Urothelium cell line (cell line): ENCODE measurements at places on chromosomes 11 and 22.
A peak's percentile ranks its signal among the peaks of the same experiment; 100 is the strongest.

- no peak for DNase-seq
These were observed 251.3 kb downstream of the SBF2 start for GRCh38 chr11:10042699-10043098.

GRCh38 chr11:44853666-44854065 lies 97.0 kb downstream of the TP53I11 start:
- no peak for DNase-seq

- peak; percentile 25 for DNase-seq
These were observed 6.5 kb downstream of the MSANTD2 start for GRCh38 chr11:124793466-124794278.

DNA sequence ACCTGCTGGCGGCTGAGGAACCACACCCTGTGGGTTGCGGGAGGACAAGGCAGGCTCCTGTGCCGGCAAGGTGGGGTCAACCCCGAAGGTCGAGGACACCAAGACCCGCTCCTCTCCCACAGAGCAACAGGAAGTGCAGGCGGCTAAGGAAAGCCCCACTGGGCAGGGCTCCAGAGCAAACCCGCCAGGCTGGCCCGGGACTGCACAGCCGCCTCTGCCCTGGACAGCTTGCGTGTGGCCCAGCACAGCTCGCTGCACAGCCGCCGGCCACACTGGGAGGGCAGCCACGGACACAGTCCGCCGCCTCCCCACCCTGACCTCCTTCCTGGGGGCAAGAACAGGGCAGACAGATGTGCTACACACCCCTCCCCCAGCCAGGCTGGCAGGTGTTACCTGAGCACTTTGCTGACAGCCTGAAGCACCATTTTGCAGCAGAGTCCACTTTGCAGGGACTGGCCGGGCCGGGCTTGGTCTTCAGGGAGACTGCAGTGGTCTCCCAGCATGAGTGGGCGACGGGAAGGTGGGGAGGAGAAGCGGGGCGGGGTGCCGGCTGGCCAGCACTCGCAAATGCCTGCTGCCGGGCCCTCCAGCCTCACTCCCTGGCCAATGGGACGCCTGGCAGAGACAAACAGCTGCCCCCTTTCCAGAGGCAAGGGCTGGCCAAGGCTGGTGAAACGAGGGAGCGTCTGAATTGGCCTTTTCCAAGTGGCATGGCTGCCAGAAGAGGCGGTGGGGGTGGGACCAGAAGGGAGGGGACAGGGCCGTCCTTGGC lies at the start of gene MOB2:
Gene MOB2, minus strand, starts transcription at position 726 of the 772 bp plus-strand sequence. Its CDS starts 223 bp downstream, at position 503.
- DNase-seq, result no peak

DNA sequence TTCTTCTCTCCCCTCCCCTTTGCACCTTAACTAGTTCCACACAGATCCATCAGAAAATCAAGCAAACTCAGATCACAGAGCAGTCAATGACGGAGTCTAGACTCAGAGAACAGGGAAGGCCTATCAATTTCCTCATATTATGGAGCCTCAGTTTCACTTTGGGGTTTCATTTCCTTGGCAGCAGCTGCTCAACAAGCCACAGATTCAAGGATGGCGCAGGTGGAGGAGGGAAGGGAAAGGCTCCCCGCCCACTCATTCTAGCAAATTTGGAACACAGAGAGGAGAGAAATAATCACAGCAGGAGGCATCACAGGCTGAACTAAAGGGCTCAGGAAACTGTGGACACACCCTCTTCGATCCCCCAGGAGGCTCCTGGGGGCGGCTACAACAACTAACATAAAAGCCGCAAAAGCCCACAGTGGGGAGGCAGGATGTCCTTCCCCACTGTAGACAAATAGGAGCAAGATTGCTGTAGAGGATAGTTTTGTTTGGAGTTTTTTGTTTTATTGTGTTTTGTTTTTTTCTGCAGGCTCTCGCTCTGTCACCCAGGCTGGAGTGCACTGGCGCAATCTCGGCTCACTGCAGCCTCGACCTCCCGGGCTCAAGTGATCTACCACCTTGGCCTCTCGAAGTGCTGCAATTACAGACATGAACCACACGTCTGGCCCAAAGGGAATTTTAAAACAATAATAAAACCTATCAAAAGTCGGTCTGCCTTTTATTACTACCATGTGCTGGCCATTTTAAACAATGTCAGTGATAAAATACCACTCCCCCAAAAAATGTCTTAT lies 3.4 kb downstream of the PLAAT3 start:
- DNase-seq, result no peak

DNA sequence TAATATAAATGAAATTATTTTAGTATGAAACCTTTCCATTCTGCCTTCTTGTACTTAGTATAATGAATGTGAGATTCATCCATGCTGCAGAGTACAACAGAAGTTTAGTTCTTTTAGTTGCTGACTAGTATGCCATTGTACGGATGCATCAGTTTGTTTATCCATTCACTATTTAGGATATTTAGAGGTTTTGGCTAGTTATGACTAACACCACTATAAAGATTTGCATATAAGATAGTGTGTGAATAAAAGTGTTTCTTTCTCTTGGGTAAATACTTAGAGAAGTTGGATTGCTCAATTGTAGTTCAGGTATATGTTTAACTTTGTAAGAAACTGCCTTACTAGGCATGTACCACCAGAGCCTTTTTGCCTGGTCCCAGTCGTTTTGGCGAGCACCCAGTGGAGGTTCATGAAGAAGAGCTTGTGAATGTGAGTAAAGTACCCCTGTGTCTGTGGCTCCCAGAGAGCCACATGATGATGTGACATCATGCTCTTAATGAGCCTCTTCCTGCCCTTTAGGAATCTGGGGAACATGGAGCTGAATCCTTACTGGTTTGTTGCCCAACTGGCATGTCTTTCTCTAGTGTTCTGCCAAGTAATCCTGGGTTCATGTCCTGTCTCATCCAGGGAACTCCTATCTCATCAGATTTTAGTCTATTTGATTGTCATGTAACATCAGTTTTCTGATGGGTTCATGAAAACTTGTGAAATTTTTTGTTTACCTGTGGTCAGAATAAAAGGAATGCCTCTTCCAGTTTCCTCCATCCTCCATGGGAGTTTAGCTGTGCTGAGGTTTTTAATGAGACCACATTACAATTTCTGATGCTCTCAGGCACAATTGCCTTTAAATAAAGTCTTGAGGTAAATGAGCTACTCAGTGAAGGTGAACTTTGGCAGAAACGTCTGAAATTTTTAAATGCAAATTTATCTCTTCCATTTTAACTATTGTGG lies 234.8 kb downstream of the CASP12 start:
- peak; percentile 5 for DNase-seq

- DNase-seq, result no peak
These were observed 47.8 kb upstream of the A4GALT start for GRCh38 chr22:42768385-42769035.

- no peak for DNase-seq
These were observed 125.2 kb upstream of the SYT13 start for GRCh38 chr11:45411228-45411946.

DNA sequence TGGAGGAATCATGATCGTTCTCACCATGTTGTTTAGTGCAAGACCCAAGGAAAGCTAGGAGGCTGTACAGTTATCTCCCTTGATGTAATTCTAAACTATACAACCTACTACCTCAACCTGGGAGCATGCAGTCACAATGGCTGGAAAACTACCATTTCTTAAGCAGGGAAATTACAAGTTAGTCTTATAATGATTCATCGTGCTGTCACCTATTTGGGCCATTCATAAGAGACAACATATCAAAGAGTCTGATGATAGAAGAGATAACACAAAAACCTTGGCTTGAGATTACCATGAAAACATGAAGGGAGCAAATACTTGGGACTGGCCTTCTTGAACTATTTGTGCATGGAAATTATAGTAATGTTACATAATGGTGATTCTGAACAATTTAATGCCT lies 30.5 kb upstream of the BLID start:
- DNase-seq, result no peak

GRCh38 chr11:80929031-80929805 lies 1488.4 kb upstream of the TENM4 start:
- DNase-seq, result no peak

DNA sequence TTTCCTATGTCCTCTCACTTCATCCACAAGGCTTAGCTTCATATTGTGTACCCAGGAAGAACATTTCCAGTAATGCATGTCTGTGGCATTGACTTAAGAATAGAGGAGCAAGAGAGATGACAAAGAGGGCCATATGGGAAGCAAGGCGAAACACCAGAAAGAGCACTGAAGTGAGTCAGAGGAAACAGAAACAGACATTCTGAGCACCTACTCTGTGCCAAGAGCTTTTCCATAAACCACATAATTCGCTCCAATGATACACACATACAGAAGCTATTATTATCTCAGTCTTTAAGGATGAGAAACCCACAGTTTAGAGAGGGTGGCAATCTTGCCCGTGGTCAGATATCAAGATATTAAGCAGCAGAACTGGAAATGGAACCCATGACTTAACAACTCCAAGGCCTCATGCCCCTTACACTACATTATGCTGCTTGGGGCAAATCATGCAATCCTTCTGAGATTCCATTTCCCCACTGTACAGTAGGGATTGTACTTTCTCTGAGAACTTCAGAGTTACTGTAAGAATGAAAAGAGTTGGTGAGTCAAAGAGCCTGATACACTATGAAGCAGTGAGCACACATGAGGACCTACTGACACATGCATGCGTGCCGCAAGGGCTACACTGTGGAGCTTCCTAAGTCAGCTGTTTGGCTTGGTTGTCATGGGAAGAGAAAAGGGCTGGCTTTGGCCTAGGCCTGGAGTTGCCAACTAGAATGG lies 126.6 kb downstream of the KCNC1 start:
- DNase-seq, result no peak

GRCh38 chr22:34805771-34806170 lies 260.2 kb upstream of the ISX start:
- DNase-seq, result no peak

DNA sequence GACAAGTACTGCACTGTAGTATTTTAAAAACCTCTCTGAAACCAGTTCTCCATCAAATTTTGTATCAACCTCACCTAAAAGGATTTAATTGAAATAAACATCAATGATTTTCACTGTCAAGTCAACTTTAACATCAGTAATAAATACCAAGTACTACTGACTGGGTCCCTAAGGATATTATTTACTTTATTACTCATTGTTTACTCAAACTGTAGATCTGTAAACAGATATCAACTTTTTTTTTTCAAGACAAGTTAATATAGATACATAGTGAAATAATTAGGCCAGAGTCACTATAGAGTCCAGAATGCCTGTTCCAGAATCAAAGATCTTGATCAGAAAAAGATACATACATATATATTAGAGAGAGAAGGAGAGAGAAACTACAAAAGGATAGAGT lies 1.6 kb downstream of the RNF141 start:
- DNase-seq, result no peak

DNA sequence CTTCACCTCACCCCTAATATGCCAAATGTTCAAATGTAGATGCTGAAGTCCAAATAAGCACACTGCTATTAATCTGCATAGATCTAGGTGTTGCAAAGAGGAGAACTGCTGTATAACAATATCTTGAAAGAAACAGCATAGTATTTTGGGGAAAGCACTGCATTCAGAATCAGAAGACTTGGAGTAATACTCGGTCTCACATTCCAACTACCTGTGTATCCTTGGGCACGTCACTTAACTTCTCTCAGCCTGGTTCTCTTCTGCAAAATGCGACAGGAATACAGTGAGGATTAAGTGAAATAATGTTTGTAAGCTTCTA lies 332 bp upstream of the HMGXB4 start:
- no peak for DNase-seq

- DNase-seq, result no peak
These were observed 861.3 kb downstream of the TBC1D22A start for GRCh38 chr22:47623763-47624148.

DNA sequence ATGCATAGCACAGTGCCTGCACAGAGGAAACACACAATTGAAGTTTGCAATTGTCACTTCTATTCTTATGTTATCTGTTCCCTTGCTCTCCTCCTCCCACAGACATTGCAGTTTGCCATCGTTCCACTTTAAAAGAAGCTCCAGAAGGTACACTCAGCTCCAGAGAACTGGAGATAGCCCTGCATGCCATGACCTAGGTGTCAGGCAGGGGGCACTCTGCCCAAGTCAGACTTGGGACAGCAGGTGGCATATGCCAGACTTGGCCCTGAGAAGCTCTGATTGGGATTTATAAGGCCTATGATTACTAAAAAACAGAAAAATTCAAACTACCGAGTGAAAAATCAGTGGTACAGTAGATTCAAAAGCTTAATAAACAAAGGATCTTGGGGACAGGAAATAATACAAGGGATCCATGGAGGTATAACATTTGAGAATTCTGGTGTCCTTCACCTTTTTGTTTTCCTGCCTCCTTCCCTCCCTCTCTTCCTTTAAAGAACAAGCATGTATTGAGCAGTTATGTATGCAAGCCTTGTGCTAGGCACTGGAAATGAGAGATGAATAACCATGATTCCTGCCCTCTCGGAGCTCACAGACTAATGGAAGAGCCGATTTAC lies 40.0 kb downstream of the TENM4 start:
- DNase-seq, result no peak

DNA sequence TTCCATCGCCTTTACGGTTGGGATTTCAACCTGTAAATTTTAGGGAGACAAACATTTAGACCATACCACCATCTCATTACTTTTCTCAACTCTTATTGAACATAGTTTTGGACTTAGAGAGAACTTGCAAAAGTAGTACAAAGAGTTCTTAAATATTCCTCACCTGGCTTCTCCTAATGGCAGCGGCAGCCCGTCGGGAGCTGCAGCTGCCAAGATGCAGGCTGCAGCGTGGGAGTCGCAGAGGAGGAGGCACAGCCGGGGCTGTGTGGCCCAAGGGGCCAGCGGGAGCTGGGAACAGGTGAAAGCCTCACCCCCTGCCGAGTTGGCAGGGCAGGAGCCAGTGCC lies 23.1 kb upstream of the RNASEH2C start:
- no peak for DNase-seq

GRCh38 chr11:75543806-75544205 lies 18.1 kb upstream of the GDPD5 start:
- DNase-seq, result no peak

- no peak for DNase-seq
These were observed 540 bp downstream of the PPARA start for GRCh38 chr22:46150655-46151477.

DNA sequence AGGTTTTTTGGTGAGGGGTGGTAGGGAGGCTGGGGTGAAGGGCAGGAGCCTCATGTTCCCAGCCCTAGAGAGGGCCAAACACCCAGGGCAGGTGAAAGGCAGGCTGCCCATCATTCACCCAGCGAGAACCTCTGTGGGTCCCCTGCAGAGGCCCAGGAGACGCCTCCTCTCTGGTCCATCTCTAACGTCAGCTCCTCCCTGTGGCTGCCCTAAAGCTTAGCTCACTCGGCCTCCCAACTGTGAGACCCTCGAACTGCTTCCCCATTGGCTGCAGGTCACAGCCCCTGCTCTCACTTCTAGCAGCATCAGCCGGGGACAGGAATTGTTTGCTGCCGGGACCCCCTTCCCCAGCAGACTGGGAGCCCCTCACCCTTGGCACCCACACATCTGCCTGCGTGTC lies 615 bp upstream of the NFAM1 start:
- no peak for DNase-seq

DNA sequence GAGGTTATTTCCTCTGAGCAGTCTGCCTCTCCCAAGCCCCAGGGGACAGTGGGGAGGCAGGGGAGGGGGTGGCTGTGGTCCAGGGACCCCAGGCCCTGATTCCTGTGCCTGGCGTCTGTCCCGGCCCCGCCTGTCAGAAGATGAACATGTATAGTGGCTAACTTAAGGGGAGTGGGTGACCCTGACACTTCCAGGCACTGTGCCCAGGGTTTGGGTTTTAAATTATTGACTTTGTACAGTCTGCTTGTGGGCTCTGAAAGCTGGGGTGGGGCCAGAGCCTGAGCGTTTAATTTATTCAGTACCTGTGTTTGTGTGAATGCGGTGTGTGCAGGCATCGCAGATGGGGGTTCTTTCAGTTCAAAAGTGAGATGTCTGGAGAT lies 3.1 kb downstream of the PIM3 start:
- no peak for DNase-seq
